ENCODE measurements at places on chromosomes 6 and 20.
A peak's percentile ranks its signal among the peaks of the same experiment; 100 is the strongest.

DNA sequence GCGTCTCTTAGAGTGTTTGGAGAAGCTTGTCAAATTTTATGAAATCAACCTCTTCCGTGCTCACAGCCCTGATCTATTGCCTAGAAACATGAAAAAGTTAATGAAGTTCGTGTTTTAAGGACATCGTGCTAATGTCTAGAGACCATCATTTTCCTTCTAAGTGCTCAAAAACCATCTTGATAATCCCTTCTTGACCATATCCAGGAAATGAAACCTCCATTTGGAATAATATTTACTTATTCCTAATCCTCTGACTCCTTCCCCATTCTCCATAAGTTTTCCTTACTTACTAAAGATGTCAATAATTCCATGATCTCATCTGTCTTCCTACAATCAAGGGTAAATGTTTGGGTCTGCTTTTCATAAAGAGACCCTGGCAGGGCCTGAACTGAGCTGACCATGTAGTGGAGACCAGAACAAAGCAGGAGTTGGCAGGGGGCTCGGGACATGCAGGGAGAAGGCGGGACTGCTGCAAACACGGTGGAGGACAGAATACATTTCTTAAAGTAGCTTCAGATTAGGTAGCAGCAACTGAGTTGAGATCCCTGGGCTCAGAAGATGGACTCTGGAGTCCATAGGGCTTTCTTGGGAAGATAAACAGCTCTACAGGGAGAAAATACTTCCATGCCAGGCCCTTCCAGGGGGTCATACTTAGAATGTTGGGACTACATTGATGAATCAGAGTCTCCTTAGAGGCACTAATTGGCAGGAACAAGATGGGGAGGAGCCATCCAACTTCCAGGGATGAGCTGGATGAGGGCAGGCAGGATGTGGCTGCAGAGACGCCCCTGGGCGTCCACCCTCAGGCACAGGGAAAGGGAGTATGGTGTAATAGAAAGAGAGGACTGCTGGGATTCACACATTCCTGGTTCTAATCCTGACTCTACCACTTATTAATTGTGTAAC lies 100.7 kb downstream of the RIN2 start:
- no peak for DNase-seq

GRCh38 chr20:60331688-60332300 lies 373.6 kb downstream of the CDH26 start:
- DNase-seq, result no peak

GRCh38 chr6:143241911-143242310 lies 181.2 kb downstream of the AIG1 start:
- DNase-seq, result no peak

DNA sequence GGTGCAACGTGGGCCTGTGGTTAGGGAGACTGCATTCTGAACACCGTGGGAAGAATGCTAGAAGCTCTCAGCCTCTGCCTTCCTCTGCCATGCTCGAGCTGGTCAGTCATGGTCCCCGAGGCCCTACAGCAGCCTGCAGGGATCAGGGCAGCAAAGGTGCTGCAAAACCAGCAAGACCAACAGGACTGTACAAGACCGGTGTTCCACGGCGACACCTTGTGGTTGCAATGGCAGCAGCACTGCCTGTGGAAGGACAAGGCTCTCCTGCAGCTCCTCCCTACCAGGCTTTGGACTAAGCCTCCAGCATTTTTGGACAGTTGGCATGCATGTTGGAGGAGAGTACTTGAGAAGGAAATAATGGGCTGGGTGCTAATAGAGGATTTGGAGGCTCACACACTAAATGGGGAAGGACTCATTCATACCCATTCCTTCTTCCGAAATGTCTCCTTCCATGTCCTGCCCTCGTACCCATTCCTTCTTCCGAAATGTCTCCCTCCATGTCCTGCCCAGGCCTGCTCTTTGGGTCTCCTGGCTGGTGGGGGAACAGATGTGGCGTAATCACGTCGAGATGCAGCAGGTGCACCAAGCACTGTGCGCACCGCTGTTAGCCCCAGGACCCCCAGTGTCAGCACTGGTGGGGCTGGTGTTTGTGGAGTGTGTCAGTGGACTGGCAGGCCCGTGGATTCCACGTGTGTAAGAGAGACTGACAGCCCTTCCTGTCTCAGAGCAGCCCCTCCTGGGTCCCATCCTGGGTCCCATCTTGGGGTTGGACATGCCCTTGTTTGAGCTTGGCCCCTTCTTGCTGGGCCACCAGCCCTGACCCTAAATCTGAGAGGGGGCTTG lies 18.6 kb upstream of the MYT1 start:
- DNase-seq, result no peak

DNA sequence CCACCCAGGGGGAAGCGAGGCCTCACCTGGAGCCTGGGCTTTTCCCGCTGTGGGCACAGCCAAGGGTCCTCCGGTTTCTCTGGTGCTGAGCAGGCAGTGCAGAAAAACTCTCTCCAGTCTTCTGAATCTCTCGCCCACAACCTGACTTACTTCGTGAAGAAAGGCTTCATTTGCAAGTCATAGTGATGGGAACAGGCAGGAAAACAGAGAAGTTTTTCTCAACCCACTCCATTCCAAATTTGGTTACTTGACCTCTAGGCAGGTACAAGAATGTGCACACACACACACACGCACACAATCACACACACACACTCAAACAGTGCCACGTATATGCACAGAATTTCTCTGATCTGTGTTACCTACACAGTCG lies 524.5 kb downstream of the CD83 start:
- DNase-seq, result no peak

DNA sequence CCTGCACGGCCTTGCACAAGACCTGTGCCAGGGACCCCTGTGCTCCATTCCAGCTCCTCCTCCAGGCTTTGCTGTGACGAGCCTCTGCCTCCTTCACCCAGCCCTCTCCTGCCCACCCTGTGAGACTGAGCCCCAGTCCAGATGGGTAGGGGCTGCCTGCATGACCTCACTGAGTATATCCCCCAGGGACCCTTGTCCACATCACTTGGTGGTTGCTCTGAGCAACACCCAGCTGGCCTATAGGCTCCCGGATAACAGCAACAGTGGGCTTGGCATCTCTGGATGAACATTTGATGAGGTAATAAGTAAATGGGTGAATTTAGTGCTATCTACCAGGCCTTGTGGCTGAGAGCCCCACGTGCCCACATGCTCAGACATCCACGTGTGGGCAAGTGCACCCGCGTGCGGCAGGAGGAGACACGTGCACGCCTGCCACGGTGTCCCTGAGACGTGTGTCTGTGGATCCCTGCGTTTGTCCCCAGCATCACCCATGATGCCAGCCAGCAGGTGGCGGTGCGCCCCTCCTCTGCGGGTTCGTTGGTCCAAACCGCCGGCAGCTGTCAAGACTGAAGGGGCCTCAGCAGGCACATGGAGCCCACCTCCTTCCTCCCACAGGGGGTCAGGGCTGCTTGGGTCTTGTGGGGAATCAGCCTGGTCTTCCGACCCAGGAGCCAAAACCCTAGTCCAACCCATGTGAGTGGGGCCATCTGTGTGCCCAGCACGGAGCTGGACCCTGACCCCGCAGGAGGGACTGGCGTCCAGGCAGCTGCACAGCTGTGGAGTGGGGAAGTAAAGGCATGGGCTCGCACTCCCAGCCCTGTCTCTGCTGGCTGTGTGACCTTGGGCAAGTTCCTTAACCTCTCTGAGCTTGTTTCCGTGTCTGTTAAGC lies 45.9 kb downstream of the FGD2 start:
- DNase-seq, result peak; percentile 80

Data from G401 (cell line).